ENCODE measurements at places on chromosomes 3 and 15. TPM values are rescaled to one million over a fixed set of nuclear protein-coding genes. Genes with fewer than 3 reads are reported as not detected.
A peak's percentile ranks its signal among the peaks of the same experiment; 100 is the strongest.

- no peaks in the 10 kb centered on the region for H3K4me1 ChIP-seq
- H3K36me3 ChIP-seq = no peaks in the 10 kb centered on the region
- H3K27me3 ChIP-seq = no peaks in the 10 kb centered on the region
- no peak overlapping the region for H3K27ac ChIP-seq
Measured at GRCh38 chr3:53805463-53806159, 40.6 kb downstream of the CHDH start.

Gene CCR5
- 0.55 TPM for total RNA-seq

Gene PDCD6IP
- 165 TPM for total RNA-seq

DNA sequence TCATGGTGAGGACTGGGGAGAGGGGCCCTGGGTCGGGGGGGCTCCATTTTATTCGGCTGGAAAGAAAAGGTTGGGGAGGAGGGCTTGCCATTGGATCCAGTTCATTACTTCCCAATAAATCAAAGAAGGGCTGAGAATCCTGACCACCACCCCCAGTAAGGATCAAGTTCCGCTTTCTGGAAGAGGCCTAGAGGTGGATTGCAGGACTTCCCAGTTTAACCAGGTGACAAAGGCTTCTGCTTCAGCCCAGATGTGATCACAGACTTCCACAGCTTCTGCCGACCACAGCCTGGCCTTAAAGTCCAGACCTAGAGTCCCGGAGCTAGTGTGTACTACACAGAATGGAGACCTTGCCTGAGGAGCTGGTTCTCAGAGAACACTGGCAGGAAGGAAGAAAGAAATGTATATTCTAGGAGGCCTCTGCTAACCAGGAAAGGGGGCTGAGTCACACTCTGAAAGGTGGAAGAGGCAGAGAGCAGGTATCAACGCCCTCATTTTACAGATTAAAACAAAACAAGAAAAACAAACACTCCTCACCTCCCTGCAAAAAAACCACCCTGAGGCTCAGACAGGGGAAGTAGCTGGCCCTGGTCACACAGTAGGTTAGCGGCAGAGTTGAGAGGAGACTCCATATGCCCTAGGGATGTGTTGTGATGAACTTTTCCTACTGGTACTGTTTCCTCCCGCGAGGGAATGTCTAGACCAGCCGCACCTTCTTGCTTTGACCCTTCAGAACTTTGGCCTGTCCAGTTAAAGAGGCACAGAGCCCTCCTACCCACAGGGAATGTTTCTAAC, 1.1 kb upstream of the CEMIP start:
- no peaks in the 10 kb centered on the region for H3K36me3 ChIP-seq
- no peak overlapping the region for H3K4me3 ChIP-seq
- no peaks in the 10 kb centered on the region for H3K27me3 ChIP-seq
- peaks cover 6% of the 10 kb centered on the region for H3K4me1 ChIP-seq

Gene NLGN1
- 0.36 TPM for total RNA-seq

Gene CCR8
- not detected for total RNA-seq

- H3K4me1 ChIP-seq = peaks cover 5% of the 10 kb centered on the region
- no peak overlapping the region for H3K4me3 ChIP-seq
- no peak overlapping the region for H3K27ac ChIP-seq
- H3K36me3 ChIP-seq = no peaks in the 10 kb centered on the region
- no peaks in the 10 kb centered on the region for H3K27me3 ChIP-seq
Measured at GRCh38 chr3:53071882-53072431, 26.1 kb upstream of the SFMBT1 start.

Gene PAQR5
- total RNA-seq = 0.17 TPM

Gene MOBP
- total RNA-seq = not detected

DNA sequence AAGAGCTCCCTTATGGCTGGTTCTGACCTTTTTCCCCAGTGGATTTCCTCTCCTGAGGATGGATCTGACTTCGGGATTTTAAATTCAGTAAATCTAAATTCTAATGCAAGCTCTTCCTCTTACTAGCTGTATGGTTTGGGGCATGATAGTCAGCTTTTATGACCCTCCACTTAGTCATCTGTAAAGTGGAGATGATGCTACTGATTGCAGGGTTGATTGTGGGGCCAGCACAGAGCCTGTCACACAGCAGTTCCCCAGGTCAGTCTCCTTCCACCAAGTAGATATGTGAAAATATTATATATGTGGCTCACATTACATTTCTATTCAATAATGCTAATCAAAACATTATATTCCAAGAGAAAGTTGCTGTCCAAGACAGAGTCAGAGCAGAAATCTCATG, 141.3 kb upstream of the UBE2E1 start:
- H3K4me1 ChIP-seq = no peaks in the 10 kb centered on the region
- no peaks in the 10 kb centered on the region for H3K36me3 ChIP-seq
- no peak overlapping the region for H3K4me3 ChIP-seq
- no peak overlapping the region for H3K27ac ChIP-seq
- no peaks in the 10 kb centered on the region for H3K27me3 ChIP-seq

DNA sequence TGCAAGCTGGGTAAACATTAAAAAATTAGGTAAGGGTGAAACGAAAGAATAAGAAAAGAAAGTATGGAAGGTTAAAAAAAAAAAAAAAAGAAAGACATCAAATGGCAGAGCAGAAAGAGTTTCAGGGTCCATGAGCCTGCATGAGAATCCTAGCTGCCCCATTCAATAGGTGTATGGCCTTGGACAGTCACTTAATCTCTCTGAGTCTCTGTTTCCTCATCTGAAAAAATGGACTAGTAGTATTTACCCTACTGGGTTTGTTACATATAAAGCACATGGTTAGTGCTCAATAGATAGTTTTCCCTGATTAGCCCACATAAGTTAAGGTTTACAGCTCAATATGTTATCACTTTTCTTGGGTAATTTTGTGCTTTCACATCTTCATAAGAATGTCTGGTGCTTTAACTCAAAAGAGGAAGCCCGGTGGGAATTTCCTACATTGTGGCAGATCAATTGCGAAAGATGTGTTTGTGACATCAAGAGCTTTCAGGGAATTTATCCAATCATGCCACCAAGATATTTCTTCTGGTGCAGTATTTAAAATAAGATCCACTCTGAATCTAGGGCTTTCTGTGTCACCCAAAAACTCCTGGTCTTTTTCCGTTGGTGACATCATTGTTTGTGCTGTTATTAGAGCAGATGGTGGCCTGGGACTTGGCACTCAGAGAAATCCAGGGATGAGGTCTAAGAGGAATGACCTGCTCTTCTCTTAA, 57.2 kb upstream of the UBE2E1 start:
- H3K4me3 ChIP-seq = no peak overlapping the region
- no peaks in the 10 kb centered on the region for H3K36me3 ChIP-seq
- no peak for DNase-seq
- no peaks in the 10 kb centered on the region for H3K4me1 ChIP-seq
- no peak overlapping the region for H3K27ac ChIP-seq

GRCh38 chr15:68778876-68779275, 41.8 kb downstream of the ANP32A start:
- no peaks in the 10 kb centered on the region for H3K27me3 ChIP-seq
- H3K4me1 ChIP-seq = no peaks in the 10 kb centered on the region
- H3K4me3 ChIP-seq = no peak overlapping the region
- H3K27ac ChIP-seq = no peak overlapping the region
- no peak for DNase-seq

Gene KLF15
- 72.6 TPM for total RNA-seq

DNA sequence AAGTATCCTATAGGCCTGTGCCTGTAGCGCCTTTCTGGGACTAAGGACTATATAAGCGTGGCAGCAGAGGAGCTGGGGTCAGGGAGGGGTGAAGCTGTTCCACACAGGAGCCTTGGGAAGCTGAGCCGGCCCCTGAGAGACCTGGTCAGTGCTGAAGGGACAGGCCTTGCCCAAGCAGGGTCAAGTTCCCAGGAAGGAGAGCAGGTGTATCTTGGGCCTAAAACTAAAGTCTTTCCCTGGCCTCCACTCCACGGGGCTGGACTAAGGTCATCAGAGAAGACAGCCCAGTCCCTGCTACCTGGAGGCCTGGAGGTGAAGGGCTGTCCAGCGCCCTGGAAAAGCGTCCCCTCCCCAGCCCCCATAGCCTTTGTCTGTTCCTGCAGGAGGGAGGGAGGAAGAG, 23.9 kb upstream of the NR2C2 start:
- H3K27ac ChIP-seq = no peak overlapping the region
- H3K36me3 ChIP-seq = no peaks in the 10 kb centered on the region
- DNase-seq = no peak
- no peak overlapping the region for H3K4me3 ChIP-seq

- no peak overlapping the region for H3K27ac ChIP-seq
- H3K4me1 ChIP-seq = no peaks in the 10 kb centered on the region
- H3K4me3 ChIP-seq = no peak overlapping the region
- no peak for DNase-seq
- H3K36me3 ChIP-seq = no peaks in the 10 kb centered on the region
- no peaks in the 10 kb centered on the region for H3K27me3 ChIP-seq
Measured at GRCh38 chr15:52329987-52330386, 34.4 kb upstream of the MYO5C start.

- H3K27me3 ChIP-seq = no peaks in the 10 kb centered on the region
- no peak overlapping the region for H3K27ac ChIP-seq
- no peak overlapping the region for H3K4me3 ChIP-seq
Measured at GRCh38 chr15:29959384-29960137, 123.2 kb upstream of the GOLGA8J start.

DNA sequence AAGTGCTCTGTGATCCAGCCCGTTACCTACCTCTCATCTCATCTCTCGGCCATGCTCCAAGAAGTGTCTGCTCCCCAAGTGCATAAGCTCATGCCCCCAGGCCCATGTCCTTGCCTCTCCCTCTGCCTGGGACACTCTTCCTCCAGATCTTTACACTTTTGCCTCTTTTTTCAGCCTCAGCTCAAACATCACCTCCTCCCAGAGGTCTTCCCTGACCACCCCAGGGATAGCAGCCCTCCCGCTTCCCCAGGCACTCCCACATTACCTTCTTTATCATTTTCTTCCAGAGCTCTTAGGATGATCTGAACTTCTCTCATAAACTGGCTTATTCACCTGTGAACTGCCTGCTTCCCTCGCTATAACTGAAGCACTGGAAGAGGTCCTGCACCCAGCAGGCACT, 2.7 kb upstream of the FURIN start:
- H3K4me1 ChIP-seq = no peaks in the 10 kb centered on the region
- H3K27me3 ChIP-seq = no peaks in the 10 kb centered on the region
- no peaks in the 10 kb centered on the region for H3K36me3 ChIP-seq

Gene MUC4
- total RNA-seq = 8.6 TPM

- no peak overlapping the region for H3K27ac ChIP-seq
- H3K4me3 ChIP-seq = no peak overlapping the region
- H3K27me3 ChIP-seq = no peaks in the 10 kb centered on the region
- DNase-seq = peak; percentile 90
- no peaks in the 10 kb centered on the region for H3K36me3 ChIP-seq
Measured at GRCh38 chr3:45167011-45167911, 21.1 kb upstream of the CDCP1 start.

Gene CYP11A1
- total RNA-seq = 45.9 TPM

GRCh38 chr3:188822411-188822810, 349.4 kb upstream of the TPRG1 start:
- no peaks in the 10 kb centered on the region for H3K36me3 ChIP-seq
- H3K4me3 ChIP-seq = no peak overlapping the region
- H3K27me3 ChIP-seq = no peaks in the 10 kb centered on the region
- DNase-seq = no peak
- peaks cover 3% of the 10 kb centered on the region for H3K4me1 ChIP-seq
- no peak overlapping the region for H3K27ac ChIP-seq

GRCh38 chr3:61227799-61228198, 23.5 kb downstream of the FHIT start:
- no peak overlapping the region for H3K4me3 ChIP-seq
- H3K27me3 ChIP-seq = no peaks in the 10 kb centered on the region
- no peaks in the 10 kb centered on the region for H3K36me3 ChIP-seq
- H3K4me1 ChIP-seq = no peaks in the 10 kb centered on the region
- no peak for DNase-seq

Gene DLL4
- total RNA-seq = 6.5 TPM

Gene EID1
- 199 TPM for total RNA-seq

DNA sequence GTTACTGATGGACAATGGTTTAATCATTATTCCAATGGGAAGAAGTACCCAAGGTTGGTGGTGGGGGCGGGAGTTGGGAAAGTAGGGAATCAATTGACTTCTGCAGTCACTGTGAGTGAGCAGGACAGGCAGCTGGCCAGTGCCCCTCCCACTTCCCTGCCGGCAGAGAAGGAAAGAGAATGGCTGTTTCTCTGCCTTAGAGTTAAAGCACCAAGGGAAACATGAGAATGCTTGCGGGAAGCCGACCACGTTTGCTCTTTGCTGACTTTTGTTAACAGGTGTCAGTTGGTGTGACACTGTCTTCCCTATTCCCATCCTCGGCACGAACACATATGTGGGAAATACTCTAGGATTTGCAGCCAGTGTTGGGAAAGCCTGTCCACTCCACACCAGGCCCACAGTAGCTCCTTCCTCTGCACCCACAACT, 33.5 kb upstream of the MFSD1 start:
- peak overlapping the region; percentile 77 for H3K27ac ChIP-seq
- DNase-seq = peak; percentile 55
- H3K27me3 ChIP-seq = no peaks in the 10 kb centered on the region
- no peak overlapping the region for H3K4me3 ChIP-seq

- no peaks in the 10 kb centered on the region for H3K4me1 ChIP-seq
- no peaks in the 10 kb centered on the region for H3K27me3 ChIP-seq
- no peaks in the 10 kb centered on the region for H3K36me3 ChIP-seq
Measured at GRCh38 chr15:28994142-28994830, 108.5 kb downstream of the APBA2 start.

Gene USP19
- total RNA-seq = 98.2 TPM

Gene TMEM207
- total RNA-seq = not detected

DNA sequence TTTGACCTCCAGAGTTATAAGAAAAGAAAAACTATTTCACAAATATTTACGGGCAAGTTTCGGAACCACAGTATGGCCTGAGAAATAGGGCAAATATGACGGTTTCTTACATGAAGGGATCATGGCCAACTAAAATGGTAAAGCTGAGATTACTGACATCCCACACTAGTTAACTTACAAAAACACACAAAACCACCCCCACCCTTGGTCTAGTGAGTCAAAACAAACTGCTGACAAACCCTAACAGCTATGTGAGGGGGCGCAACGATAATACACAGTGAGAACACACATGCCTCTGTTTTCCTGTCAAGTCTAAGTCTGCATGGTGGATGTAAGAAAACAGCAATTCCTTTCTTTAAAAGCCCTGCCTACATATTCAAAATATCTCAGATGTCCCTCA, 32.3 kb downstream of the CBLB start:
- DNase-seq = no peak
- H3K27me3 ChIP-seq = no peaks in the 10 kb centered on the region
- no peaks in the 10 kb centered on the region for H3K4me1 ChIP-seq

Measured in prostate gland (tissue), 2 donors.